ENCODE measurements at places on chromosomes 16 and 17.

DNA sequence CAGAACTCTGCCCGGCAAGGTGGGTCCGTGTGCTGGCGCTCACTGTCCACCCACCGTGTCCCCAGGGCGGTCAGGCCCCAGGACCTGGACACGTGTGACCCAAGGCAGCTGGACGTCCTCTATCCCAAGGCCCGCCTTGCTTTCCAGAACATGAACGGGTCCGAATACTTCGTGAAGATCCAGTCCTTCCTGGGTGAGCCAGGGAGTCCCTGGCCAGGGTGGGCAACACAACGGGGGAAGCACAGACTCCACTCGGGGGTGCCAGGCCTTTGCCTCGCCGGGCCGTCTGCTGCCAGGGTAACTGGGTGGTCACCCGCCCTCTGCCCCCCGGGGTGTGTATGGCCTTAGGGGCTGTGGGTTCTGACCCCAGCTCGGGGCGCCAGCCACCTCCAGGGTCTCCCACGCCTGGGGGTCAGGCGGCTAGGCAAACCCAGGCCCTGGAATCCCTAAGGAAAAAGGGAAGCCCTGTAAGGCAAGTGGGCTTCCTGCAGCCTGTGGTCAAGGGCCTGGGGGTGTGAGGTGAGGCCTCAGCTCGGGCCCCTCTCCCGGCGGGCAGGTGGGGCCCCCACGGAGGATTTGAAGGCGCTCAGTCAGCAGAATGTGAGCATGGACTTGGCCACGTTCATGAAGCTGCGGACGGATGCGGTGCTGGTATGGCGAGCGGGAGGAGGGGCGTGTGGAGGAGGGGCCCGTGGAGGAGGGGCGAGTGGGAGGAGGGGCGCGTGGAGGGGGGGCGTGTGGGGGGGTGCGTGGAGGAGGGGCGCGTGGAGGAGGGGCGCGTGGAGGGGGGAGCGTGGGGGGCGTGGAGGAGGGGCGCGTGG is 6.5 kb downstream of the MSLN start:
- no peak for DNase-seq

- DNase-seq: no peak
Measured at GRCh38 chr17:17824119-17824782, 12.5 kb downstream of the SREBF1 start.

DNA sequence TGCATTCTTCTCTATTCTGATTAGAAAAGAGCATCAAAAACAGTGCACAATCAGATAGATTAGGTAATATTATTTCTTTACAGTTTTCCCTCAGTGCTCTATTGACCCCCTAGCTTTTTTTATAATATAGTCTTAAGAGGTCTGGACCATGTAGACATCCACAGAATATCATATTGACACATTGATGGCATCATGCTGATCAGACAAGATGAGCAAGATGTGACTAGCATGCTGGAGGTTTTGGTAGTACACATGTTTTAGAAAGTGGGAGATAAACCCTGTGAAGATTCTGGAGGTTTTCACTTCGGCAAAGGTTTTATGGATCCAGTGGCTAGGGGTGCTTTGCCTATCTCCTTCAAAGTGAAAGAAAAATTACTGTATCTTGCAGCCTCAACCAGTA is 2.8 kb upstream of the ABCA8 start:
- DNase-seq: no peak

- no peak for DNase-seq
Measured at GRCh38 chr16:56192986-56193945, 2.0 kb downstream of the GNAO1 start.

GRCh38 chr16:55242667-55243066 is 81.3 kb upstream of the IRX6 start:
- no peak for DNase-seq

GRCh38 chr16:27598931-27599565 is 49.1 kb downstream of the KATNIP start:
- no peak for DNase-seq

- DNase-seq: no peak
Measured at GRCh38 chr17:28643983-28644786, 773 bp downstream of the BLTP2 start.

DNA sequence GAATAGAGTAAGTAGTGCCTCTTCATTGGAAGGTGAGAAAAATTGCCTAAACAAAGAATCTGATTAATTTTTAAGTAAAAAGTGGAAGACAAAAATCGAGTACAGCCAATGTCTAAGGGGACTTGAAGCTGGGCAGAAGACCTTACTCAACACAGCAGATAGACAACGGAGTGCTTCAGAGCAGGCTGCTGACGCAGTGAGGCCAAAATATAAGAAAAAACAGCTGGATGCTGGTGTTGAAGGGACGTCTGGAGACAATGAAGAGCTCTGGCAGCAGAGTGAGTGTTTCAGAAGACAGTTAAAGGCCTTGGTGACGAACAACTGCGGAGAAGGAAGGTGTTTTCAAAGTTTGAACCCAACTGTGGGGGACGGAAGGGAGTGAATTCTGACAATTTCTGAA is 169.8 kb downstream of the MRTFB start:
- no peak for DNase-seq

GRCh38 chr17:33686171-33686570 is 393.1 kb upstream of the ASIC2 start:
- DNase-seq: no peak

DNA sequence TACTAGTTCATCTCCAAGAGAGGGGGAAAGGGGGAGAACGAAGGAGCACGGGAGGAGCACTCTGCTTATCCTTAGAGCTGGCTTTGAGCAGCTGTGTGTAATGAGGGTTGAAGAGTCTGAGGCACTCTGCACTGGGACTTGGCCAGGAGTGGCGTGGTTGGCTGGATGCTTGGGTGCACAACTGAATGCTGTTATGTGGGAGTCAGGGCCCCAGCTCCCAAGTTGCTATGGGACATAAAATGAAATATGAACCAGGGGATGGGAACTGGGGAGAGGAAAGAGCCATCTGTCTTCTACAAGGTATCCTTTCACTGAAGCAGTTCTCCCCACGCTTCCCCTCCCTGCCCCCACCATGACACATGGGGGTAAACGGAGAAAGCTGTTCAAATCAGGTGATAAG is 105.9 kb upstream of the ANKFN1 start:
- DNase-seq: no peak

GRCh38 chr16:31674686-31675085 is 147.0 kb downstream of the AHSP start:
- no peak for DNase-seq

DNA sequence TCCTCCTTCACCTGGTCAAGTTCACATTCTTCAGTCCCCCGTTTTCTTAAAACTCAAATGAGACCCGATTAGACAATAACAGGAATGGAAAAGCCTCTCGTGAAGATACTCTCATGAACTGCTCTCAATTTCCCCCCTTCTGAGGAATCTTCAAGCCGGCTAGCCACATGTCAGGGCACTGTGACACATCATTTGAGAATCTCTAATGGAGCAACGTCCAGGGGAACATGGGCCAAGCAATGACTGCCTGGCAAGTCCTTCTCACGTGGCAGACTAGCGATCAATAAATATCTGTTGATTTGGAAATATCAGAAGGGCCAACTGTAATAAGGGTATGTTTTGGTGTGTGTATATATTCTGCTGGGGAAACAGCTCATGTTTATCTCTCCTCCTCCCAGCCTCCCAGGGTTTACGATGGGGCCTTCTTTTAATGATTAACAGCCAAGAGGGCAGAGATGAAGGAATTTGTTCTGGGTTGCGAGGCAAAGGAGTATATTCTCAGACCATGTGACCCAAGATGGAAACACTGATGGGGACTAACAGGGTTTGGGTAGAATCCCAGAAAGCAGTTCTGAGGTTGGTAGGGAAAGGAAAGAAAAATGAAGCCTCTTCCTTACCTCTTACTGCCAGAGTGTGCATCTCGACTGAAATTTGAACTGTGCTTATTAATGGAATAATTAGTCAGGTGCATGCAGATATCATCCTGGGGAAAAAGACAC is 21.4 kb downstream of the TTLL6 start:
- no peak for DNase-seq

DNA sequence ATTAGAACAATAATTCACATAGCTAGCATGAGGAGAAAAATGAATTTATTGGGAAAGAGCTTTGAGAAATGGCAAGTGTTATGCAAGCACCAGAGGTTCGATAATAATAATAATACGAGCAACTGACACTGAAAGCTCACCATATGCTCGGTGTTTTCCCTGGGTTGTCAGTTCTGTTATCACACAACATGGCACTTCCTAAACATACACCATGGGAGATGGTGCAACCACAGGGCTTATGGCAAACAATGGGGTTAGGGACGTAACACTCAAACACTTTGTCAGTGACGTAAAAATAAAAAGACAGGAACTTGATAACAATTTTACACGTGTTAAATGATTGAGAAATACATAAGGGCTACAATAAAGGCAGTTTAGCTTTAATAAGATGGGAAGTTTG is 23.7 kb downstream of the OR1D5 start:
- no peak for DNase-seq

DNA sequence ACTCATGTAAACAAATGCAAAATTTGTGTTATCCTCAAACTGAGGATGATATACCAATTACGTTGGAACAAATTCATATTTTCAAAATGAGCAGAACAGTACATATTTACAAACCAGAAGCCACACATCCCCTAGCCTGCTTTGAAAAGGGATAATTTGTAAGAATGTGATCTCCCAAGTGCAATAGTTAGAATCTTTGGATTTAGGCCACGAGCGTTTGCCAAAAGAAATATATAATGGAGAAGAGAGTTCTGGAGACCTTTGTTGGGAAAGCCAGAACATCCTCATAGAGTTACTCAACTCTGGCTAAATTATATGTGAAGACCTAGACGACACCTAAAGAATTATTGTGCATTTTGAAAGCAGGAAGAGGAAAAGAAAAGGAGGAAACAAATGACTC is 449.3 kb downstream of the KCNJ2 start:
- DNase-seq: no peak

- no peak for DNase-seq
Measured at GRCh38 chr17:10106067-10106466, 92.3 kb downstream of the GAS7 start.

GRCh38 chr17:50026046-50026675 is 29.7 kb upstream of the ITGA3 start:
- DNase-seq: no peak

GRCh38 chr16:30509081-30509765 is 17.1 kb downstream of the ZNF768 start:
- no peak for DNase-seq

DNA sequence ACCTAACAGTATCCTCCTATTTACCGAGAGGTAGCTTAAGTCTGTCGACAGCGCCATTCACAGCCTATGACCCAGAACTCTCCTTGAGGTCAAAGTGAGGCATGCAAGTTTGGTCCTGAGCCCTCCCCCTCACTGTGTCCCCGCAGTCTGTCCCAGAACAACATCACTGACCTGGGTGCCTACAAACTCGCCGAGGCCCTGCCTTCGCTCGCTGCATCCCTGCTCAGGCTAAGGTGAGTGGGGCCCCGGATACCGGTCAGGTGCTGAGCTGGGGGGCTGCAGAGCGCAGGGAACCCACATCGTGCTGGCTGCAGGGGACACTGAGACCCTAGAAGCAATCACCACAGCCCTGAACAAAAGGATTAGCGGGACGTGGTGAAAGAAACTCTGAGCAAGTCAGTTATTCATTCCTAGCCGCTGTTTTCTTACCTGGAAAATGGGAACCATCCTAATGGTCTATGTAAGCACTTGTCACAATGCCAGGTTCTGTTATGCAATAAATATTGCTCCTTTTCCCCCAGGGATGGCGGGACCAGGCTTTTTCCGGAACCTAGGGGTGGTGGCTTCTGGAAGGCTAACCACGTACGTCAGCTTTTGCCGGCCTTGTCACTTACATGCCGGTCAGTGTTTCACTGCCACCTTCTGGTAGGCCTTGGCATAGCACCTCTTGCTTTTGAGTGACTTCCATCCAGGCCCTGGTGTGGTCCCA is 23.8 kb downstream of the DEXI start:
- peak; percentile 61 for DNase-seq
